ENCODE measurements at places on chromosomes 6 and 20.

GRCh38 chr6:95244751-95245150 lies 332.6 kb upstream of the MANEA start:
- no peak for DNase-seq

GRCh38 chr6:154709621-154710020 lies 23.6 kb upstream of the SCAF8 start:
- no peak for DNase-seq

DNA sequence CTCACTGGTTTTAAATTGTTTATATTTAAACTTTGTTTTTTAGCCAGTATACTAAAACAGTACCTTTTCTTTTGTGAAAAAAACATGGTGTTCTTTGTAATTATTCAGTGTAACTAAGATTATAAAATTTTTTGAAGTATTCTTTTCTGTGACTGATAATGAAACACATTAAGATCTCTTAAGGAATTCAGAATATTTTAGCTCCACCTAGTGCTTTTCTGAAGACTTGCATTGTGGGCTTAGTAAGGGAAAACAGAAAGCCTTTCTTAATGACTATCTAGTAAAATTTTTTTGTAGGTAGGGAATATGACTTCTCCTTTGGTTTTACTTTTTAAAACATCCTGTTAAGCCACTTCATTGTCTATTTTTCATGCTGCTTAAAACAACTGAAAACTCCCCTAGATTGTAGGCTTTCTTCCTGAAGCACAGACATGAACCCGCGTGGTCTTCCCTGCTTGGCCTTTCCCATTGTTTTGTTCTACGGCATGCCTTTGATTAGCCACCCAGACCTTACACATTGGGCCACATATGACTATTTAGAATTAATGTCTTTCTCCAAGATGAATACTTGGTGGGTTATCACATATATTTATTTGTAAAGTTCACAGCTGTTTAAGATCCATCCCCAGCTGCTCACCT lies 72.1 kb downstream of the AFDN start:
- DNase-seq: peak; percentile 16

- DNase-seq: no peak
Measured at GRCh38 chr20:48463916-48464315, 363.9 kb downstream of the PREX1 start.

DNA sequence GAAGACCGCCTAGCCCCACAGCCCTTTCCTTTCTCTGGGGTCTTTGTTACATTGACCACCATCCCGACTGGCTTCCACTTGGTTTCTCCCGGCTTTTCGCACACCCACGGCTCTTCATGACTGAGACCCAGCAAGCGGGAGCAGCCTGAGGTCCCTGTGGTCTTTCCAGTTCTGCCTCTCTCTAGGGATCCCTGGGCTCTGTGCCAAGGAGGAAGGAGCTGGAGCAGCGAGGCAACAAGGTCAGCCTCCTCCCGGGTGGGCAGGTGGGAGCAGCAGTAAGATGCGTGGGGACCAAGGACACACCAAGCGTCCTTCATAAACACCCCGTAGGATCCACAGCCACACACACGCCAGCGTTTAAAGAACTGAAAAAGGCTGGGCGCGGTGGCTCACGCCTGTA lies 29.6 kb upstream of the MRGBP start:
- DNase-seq: no peak

GRCh38 chr6:43107344-43108062 lies 31.4 kb downstream of the PTK7 start:
- no peak for DNase-seq

DNA sequence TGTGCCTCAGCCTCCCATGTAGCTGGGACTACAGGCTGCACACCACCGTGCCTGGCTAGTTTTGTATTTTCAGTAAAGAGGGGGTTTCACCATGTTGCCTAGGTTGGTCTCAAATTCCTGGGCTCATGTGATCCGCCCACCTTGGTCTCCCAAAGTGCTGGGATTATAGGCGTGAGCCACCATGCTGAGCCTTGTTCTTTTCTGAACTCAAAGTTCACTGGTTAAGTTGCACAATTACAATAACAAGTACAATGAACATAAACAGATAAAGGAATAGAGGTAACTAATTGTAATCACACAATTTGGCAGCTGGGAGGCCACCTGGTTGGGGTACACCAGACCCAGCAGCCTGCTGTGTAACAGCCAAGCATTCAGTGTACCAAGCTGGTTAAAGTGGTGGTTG lies 6.7 kb downstream of the NUDT3 start:
- DNase-seq: no peak

- DNase-seq: no peak
Measured at GRCh38 chr6:8678466-8678865, 243.1 kb upstream of the SLC35B3 start.

DNA sequence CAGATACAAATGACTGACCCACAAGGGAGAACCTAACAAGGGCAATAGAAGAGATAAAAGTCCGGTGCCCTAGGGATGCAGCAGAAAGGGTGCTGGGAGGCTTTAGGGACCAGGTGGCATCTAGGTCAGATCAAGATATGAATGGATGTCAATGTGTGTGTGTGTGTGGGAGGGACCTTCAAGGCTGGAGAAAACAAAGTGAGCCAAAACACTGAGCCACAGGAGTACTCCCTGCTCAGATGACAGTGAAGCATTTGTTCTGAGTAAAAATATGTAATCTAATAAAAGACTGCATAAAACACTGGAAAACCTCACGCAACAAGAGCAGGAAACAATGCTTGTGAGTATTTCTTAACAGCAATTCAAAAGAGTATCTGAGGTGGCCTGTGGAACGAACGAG lies 28.2 kb downstream of the ZNF337 start:
- no peak for DNase-seq

- no peak for DNase-seq
Measured at GRCh38 chr6:158545043-158545966, 14.6 kb upstream of the TMEM181 start.

- DNase-seq: no peak
Measured at GRCh38 chr6:133169901-133170300, 71.3 kb upstream of the EYA4 start.

GRCh38 chr6:1850121-1850839 lies 240.6 kb downstream of the FOXC1 start:
- no peak for DNase-seq

- DNase-seq: no peak
Measured at GRCh38 chr6:39812853-39813533, 20.8 kb downstream of the DAAM2 start.

DNA sequence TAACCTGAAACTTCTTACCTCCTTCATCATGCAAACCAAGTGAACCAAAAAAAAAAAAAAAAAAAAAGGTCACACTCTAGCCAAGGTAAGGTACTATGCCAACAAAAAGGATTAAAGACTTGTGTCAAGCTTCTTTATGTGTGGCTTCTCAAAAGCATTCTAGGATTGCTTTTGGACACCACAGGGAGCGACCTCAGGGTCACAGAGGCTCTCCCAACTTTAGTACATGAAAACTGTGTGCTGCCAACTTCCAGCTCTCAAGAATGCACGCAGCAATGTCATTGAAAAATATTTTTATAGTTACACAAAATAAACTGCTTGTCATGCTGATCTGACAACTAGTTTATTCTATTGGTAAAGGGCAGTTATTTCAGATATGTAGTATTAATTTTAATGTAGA lies 243.8 kb downstream of the PLCB1 start:
- no peak for DNase-seq

DNA sequence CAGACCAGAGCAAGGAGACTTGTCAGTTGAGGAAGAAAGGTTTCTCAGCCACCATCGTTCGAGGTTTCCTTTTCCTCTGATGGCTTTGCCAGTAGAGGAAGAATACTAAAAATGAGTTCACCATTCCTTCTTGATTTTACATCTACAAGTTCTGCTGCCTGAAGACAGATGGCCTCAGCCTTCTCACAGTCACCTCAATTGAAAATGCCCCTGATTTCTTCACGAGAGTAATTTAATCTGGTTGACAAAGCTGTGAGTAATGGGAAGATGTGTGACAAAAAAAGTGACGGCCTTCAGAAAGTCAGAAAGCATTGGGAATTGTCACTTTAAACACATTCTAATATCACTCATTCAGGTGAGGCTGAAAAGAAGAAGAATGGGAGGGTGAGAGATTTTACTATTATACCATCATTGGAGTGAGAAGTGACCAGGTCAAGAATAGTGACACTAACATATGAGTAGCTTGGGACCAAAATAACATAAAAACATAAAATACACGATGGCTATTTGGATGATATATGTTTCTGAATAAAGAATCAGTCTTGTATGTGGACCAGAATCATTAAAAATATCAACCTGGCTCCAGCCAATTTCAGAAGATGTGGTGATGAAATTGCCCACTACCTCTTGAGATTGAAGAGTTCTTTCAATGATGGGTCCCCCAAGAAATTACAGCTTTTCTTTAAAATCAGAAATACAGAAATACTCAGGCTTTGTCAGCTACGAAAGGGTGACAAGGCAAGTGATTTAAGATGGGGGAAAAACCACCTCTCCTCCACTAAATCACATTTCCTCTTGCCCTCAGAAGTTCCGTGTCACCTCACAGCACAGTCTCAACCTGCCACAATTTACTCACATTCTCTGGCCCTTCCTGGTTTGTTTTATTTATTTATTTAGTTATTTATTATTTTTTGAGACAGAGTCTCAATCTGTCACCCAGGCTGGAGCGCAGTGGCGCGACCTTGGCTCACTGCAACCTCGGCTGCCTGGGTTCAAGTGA lies 147.7 kb downstream of the SOBP start:
- DNase-seq: no peak

- DNase-seq: no peak
Measured at GRCh38 chr6:97995158-97995557, 712.1 kb upstream of the MMS22L start.

- DNase-seq: no peak
Measured at GRCh38 chr6:110815015-110815410, 256 bp downstream of the CDK19 start.

GRCh38 chr6:37983720-37984501 lies 164.4 kb downstream of the ZFAND3 start:
- no peak for DNase-seq

DNA sequence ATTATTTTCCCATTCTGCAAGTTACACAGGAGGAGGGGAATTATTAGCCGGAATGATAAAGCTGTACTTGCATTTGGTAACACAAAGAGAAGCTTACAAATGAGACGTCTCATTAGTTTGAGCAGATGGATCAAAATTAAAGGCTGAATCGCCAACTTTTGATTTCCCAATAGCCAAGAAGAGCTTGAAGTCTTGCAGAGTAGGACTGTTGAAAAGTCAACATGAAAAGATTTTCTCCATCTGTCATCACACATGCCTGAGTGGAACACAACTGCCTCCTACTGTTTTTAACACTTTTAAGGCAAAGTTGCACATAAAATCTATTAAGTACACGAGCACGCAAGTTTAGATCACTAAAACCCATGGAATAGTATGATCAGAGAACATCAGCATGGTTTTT lies 176.2 kb downstream of the ASCC3 start:
- no peak for DNase-seq

- DNase-seq: no peak
Measured at GRCh38 chr20:603116-603640, 6.9 kb downstream of the TCF15 start.

DNA sequence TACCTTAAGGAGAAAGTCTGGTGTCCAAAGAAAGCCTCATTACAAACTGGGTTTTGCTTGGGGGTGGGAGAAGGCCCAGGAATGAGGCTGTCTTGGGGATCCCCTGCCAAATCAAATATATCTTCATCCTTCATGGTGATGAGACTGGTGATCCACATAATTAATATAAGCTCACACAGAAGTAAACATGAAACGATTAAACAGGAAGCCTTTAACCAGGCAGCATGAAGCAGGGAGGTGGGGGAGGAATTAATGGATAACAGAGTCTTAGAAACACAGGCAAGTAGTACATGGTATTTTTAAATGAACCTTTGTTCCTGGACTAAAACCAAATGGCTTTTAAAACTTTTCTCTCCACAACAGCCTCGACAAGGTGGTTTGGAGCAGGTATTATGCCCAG lies 437.5 kb downstream of the TFAP2A start:
- DNase-seq: no peak

- no peak for DNase-seq
Measured at GRCh38 chr6:167073679-167074274, 49.1 kb upstream of the CCR6 start.

DNA sequence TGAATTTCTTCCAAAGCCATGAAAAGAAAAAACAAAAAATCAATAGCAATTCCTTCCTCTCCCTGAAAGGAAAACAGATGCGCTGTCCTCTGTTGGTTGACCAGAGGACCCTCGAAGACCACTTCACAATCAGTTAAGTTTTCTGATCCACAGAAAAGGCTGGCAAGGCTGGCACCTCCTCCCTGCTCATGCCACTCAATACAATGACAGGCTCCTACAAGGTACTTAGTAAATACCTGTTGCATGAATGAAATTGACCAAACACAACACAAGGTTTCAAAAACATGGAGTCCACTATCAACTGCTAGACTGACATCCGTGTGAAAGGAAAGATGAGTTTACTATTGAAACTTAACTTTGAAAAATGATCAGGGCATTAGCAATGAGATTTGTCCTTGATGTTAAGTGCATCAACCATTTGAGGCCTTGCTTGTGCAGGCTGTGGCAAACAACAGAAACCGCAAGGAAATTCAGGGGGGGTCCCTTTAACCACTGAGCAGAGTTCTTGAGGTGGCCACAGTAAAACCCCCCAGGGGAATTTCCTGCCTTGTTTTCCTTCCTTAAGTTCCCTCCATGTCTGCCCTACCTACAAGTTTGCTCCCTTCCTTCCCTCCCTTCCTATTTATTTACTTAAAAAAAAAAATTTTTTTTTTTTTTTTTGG lies 27.9 kb upstream of the RTF2 start:
- no peak for DNase-seq

DNA sequence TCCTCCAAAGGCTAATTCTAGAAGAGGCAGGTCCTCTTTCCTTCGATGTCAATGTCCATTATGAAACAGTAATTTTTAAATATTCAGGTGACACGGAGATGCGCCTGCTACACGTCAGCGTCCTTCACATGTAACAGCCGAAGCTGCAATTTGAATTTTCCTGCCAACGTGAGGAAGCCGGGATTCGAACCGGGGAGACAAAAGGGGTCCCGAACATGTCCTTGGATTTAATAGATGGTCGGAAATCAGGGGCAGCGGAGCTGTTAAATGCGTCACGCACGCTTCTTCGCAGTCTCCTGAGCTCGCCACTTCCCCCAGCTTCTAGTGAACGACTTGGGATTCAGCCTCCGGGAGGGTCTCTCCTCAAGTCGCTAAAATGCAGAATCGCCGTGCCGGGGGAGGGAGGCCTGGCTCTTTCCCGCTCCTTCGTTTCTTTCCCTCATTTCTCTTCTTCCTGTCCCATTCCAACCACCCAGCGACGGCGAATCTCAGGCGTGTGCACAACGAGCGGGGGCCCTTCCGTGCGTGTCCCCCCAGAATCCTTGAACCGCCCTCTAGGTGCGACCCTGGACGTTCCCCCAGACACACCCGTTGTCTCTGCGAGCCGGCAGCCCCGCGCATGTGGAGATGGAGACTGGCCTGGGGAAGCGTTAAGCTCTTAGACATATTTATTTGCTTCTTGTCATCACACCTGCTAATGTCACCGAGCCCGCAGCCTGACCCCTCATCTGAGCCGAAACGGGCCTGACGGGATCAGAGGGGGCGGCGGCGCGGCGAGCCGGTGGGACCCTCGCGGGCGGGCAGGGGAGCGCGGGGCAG lies 1.3 kb upstream of the FOXC1 start:
- DNase-seq: no peak
